ENCODE measurements at places on chromosomes 1 and 21.

DNA sequence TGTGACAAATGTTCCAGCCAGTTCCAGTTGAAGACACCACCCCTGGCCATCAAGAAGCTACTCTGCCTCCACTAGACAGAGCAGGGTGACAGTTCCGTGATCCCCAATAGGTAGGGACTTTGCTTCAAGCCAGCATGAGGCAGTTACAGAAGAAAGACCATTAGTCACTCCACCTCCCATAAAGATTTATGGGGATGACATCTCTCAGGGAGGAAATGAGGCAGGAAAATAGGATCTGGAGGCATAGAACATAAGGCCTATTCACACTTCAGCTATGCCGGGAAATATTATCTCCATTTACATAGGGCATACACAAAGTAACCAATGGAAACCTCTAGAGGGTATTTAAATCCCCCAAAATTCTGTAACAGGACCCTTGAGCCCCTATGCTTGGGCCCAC lies 3.5 kb upstream of the GBP7 start:
- DNase-seq, result no peak

DNA sequence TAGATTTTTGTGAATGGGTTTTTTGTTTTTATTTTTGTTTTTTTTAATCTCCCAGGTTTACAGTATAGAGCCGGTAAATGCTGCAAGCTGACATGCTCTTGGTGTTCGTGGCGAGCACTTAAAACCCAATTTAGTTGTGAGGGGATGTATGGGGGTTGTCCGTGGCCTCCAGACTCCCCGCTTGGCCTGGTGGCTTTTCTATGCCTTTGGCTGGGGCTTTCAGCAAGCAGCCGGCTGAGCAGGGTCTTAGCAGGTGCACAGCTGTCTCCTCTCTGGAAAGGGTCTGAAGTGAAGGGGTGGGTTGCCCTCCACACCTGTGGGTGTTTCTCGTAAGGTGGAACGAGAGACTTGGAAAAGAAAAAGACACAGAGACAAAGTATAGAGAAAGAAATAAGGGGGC lies 31.0 kb upstream of the EFHD2 start:
- no peak for DNase-seq

DNA sequence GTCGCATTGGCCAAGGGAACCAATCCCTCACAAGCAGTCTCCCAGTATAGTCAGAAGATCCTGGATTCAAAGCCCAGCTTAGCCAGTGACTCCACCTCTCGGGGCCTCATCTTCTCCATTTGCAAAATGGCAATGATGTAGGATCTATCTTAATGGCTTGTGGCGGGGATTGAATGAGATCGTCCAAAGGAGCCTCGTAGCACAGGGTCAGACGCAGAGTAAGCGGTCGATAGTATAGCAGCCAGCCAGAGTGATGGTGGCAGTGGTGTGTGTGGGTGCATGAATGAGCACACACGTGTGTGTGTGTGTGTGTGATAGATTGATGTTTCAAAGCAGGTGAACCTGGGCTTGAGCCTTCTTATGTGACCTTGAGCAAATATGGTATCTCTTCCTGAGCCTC lies 79.8 kb upstream of the WNT4 start:
- no peak for DNase-seq

GRCh38 chr1:115425442-115425841 lies 87.4 kb upstream of the NGF start:
- DNase-seq, result no peak

GRCh38 chr1:11845641-11846335 lies 1.8 kb downstream of the NPPA start:
- no peak for DNase-seq

DNA sequence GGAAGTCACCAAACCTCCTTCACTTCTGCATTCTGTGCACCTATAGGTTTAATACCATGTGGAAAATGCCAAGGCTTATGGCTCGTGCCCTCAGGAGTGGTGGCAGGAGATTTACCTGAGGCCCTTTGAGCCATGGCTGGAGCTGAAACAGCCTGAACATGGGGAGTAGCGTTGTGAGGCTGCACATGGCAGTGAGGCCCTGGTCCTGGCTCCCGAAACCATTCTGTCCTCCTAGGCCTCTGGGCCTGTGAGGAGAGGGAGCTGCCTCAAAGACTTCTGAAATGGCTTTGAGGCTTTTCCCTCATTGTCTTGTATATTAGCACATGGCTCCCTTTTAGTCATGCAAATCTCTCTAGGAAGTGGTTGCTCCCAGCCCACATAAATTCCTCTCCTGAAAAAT lies 20.6 kb downstream of the PTGFR start:
- no peak for DNase-seq

- DNase-seq, result no peak
These were observed 18.9 kb upstream of the MCOLN2 start for GRCh38 chr1:85015826-85016225.

DNA sequence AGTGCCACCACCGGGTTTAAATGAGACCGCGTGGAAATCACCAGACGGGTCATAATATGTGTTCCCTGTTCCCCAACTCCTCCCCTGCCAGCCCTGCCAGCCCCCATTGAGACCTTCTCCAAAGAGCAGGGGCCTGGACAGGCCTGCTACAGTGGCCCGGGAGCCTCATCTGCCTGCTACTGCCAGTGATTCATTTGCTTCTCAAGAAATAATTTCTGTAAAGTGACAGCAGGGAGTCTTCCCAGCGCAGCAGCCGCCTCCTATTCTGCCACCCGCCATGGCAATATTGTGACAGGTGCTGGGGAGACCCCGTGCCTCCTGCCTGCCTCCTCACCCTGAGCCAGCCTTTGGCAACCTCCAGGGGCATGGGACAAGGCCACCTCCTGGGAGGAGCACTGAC lies 8.9 kb downstream of the IFFO2 start:
- peak; percentile 41 for DNase-seq

- no peak for DNase-seq
These were observed 12.4 kb upstream of the COL18A1 start for GRCh38 chr21:45392573-45392971.

- no peak for DNase-seq
These were observed 98.6 kb downstream of the ENAH start for GRCh38 chr1:225554216-225554812.

DNA sequence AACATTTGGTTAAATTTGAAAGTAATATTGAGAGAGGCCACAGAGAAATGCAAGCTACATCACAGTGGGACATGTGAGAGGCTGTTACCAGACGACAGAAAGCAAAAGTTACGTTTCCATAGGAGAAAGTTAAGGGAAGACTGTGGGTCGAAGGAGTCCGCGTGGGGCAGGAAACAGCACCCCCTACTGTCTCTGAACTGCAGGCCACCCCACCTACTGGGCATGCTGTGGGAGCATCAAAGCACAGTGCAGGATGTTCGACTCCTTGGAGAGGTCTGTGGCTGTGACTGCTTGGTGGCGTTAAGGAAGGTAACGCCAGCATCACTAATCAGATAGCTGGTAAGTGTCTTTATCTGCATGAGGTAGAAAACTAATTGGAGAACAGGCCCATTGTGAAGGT lies 123.9 kb downstream of the PTBP2 start:
- no peak for DNase-seq

DNA sequence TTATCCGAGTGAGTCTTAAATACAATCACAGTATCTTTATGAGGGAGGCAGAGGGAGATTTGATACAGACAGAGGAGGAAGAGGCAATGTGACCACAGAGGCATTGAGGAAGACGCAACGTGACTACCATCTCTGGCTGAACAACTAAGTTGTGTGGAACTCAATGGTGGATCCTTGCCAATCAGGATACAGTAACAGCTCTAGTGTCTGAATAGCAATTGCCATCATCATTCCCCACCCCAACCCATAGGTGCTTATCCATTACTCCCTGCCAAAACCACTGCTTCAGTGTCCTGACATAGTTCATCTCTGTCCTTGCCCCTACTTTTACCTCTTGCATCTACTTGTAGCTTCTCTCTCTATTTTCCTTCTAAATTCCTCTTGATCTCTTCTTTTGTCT lies 20.5 kb upstream of the RHBDL2 start:
- DNase-seq, result no peak

DNA sequence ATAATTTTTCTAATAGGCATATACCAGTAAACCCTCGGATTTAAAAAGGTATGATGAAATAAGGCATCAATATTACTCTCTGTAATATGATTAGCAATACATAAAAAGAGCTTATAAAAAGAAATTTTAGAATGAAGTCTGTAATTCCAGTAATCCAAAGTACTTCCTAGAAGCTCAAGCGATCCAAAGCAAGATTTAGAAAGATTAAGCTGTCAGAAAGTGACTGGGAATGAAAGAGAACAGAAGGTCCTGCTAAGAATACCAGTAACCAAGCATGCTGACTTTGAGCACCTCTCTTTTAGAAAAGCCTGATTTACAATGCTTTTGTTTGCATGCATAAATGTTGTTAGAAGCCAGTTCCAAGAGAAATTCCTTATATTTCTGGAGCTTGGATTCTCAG lies 125.1 kb downstream of the GIPC2 start:
- DNase-seq, result no peak

- no peak for DNase-seq
These were observed 3.8 kb downstream of the LCA5L start for GRCh38 chr21:39441502-39442475.

DNA sequence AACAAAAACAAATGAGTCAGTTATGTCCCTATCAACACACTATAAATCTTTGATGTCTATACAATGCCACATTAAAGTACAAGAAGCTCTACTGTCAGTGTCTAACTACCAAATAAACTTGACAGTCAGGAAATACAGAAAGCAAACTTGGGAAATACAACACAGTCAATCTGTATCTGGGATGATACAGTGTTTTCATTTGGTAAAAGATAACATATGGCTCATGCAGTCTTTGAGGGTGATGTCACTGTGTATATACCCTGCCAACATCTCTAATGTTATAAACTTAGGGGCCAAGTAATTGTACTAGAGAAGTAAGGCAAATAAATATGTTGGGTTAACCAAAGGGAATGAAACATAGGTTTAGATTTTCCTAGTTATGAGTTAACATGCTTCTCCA lies 552.5 kb upstream of the ADAMTS5 start:
- no peak for DNase-seq

DNA sequence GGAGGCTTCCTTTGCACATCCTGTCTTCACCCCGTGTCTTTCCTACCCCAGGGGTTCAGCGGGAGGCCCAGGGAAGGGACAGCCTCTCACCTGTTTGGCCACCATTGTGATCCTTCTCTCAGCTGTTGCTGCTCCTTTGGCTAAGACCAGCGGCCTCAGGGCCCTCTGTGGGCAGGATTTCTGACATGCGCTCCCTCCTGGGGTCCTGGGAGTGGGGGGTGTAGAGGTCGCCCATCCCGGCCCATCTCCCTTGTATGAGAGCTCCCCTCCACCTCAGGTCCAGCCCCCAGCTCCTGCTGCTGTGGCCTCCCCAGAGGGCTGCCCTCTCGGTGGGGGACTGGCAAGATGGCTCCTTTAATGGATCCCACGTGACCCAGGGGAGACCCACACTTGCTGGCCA lies 120.5 kb downstream of the PRDM2 start:
- no peak for DNase-seq

DNA sequence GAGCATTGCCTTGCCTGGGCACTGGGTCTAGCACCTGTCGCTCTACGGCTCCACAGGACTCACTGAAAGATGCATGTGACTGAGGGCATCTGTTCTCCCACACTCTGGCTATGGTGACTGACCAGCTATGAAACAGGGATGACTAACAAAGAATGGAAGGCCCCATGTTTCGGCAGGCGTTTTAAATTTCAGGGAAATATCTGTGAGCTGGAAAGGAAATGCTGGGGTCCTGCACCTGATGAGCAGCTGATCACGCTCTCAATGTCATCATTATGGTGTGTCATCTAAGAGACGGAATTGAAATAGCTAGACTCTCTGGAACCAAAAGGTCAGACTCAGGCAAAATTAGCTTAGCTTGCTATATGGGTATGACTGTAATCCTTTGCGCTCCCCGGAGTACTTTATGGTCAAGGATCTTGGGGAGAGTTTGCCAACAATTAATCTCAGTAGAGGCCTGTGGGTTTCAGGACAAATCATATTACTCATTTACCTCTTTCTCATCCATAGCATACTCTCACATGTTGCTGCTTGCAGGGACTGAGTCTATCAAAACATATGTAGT lies 24.5 kb upstream of the PALMD start:
- no peak for DNase-seq

DNA sequence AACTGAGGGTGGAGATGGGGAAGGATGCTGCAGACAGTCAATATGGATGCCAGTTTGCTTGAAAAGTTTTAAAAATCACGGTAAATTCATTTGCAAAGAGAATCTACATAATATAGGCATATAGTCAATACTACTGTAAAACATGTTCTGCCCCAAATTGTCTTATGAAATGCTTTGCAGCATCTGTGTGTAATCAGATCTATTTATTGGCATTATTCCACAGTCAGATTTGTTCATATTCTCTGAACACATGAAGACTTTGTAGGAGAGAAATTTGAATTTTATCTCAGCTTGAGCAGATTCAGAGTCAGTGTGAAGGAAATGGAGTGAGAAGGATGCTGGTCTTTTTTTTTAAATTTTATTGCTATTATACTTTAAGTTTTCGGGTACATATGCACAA lies 88.5 kb downstream of the PLPPR4 start:
- no peak for DNase-seq

DNA sequence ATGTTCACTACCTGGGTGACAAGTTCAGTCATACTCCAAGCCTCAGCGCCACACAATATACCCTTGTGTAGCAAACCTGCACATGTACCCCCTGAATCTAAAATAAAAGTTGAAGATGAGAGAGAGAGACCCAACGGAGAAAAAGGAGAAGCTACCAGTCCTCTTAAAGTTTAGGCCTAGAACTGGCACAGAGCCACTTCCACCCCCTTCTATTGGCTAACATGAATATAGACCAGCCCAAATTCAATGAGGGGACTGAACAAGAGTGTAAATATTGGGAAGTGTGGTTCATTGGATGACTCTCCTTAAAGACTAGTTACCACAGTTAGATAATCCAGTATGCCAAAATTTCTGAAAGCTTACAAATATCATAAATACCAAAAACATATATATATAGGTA lies 139.9 kb upstream of the ATP1B1 start:
- DNase-seq, result no peak

- no peak for DNase-seq
These were observed 235.0 kb upstream of the NFIA start for GRCh38 chr1:60847391-60847790.

- no peak for DNase-seq
These were observed 739 bp upstream of the IFI6 start for GRCh38 chr1:27672750-27673112.

DNA sequence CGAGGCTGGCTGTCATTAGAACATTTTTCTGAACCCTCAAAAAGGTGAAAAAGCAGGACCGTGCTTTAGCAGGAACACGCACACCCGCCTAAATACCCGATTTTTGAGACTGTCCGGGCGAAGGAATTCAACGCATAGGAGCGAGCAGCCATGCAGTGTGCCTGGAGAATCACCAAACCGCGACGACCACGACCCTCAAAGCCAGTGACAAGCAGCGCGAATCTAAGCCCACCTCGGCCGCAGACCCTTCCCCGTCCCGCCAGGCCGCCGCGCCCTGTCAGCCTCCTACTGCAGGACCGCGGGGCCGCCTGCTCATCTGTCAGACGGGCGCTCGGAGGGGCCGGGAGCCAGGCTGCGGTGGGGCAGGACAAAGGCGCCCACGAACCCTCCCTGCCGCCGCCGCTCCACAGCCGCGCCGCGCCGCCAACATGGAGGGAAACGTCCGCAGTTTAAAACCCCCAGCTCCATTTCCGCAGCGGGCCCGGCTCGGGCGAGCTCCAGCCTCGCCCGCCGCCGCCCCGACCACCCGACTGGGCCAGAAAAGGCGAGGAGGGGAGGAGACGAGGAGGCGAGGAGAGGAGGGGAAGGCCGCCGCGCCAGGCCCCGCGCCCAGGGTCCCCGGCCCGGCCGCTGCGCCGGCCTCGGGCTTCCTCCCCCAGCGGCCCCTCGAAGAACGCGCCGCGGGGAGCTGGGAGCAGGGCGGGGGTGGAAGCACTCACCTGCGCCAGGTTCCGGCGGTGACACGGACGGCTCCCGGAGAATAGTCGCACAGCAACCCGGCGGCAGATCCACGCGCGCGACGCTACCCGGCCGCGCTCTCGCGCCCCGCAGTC lies at the start of gene LBR:
Gene LBR (minus strand): TSS at position 804 of the 833 bp plus-strand sequence. CDS start 3,963 bp downstream, outside the sequence.
- DNase-seq, result peak; percentile 58
